ENCODE measurements at places on chromosomes 12 and 14.

DNA sequence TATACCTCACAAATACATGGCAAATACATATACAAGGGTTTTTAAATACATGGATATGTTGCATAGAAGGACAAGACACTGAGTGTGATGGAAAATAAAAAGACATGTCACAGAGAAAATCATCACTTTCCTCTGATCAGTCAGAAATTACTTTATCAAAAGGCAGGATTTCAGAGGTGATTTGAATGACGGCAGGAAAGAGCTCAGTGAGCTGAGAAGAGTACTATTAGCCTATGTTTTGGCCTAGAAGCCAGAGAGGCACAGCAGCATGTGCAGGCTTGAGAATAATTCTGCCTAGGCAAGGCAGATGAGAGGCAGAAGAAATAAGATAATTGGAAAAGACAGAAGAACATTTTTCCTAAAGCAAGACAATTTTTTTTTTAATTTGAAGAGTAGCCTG is 94.9 kb downstream of the BCAT1 start:
- no peak for DNase-seq

DNA sequence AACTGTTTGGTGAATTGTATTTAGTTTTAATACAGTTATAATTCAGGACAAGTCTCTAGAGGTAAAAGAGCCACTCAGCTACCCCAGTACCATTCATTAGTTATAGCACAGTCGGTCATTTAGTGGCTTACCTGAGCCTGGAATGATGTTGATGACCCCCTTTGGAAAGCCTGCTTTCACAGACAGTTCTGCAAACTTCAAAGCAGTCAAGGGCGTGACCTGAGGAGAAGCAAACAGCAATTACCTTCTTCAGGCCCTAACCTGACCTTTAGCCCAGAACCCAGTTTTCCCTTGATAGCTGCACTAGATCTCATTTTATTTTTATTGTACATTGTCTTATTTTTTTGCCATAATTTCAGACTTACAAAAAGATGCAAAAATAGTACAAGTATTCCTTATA is 43.8 kb downstream of the ALDH1L2 start:
- DNase-seq = no peak

- DNase-seq = peak; percentile 52
Observed at GRCh38 chr12:122980183-122981035, at the start of gene ARL6IP4. ARL6IP4 (plus strand) TSS chr12:122980681; CDS start chr12:122981140, 459 bp downstream.

DNA sequence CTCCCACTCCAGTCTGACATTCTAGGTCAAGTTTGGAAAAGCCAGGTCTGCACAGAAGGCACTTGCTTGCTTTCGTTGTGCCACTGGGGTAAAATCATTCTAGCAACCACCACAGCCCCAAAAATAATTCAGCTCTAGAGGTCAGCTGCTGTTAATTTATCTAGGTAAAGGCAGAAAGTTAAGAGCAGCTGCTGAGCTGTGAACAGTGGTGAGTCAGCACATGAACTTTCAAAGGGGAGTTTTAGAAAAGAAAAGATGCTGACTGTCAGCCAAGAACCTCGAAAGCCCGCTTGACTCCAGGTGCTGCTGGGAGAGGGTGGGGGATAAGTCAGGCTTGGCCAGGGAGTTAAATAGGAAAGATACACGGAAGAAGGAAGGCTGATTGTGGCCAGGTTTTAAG is 12.7 kb downstream of the CCDC197 start:
- DNase-seq = no peak

- no peak for DNase-seq
Observed at GRCh38 chr12:94743174-94743573, 92.8 kb upstream of the TMCC3 start.

- no peak for DNase-seq
Observed at GRCh38 chr12:69835081-69835480, 10.1 kb downstream of the MYRFL start.

GRCh38 chr14:101948666-101949216 is 15.6 kb upstream of the DYNC1H1 start:
- DNase-seq = no peak

DNA sequence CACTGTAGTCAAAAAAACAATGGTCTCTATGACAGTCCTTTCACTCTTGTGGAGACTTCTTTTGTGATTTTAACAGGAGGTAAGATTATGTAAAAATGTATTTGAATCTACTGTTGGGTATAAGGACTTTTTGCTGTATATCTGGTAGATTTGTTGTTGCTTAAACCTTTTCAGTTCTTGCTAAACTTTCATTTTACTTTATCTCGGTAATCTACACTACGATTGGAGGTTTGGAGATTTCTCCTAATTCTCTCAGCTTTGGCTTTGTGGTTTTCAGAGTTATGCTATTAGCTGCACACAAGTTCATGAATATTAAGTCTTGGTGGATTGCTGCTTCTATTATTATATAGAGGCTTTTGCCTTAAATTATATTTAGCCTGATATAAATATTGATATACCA is 116.6 kb upstream of the HIF1A start:
- no peak for DNase-seq

- DNase-seq = no peak
Observed at GRCh38 chr12:70839544-70839943, 81.0 kb downstream of the PTPRR start.

GRCh38 chr12:25436206-25437030 is 116.7 kb downstream of the LMNTD1 start:
- DNase-seq = no peak

DNA sequence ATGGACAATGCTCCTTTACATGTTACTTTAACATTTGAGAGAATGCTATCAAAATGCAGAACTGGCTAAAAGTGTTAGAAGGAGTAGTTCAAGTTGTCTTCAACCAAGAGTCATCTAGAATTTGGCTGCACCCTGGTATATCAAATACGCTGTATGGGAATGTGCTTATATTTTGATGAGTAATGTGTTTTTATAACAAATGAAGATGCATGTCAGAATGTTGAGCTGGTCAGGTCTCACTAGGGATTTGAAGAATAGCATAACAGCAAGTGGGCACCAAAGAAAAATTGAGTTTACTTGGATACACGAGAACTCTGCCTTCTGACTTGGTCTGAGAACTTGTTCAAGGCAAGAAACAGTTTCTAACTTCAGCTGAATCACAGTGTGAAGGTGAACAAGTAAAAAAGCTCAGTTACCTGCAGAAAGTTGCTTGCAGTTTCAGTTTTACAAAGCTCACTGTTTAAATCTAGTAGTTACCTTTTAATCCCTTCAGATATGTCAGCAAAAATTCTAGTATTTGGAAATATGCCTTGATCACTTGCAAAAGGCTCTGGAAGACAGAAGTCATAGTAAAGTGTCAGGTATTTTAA is 82.3 kb downstream of the PDE3A start:
- DNase-seq = no peak

DNA sequence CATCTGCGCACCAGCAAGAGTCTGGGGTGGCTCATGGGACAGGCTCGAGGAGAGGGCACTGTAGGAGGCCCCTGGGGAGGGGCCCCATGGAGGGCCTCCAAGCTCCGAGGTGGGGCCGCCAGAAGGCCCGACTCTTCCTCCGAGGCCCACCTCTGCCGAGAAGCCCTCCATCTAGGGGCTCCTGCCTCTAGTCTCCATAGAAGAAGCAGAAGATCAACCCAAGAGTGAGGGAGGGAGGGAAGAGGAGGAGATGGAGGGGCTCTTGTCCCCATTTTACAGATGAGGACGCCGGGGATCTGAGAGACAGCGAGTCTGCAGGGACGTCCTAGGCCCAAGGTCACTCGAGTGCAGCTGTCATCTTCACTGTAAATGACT is 41.2 kb downstream of the DIO3 start:
- DNase-seq = no peak

DNA sequence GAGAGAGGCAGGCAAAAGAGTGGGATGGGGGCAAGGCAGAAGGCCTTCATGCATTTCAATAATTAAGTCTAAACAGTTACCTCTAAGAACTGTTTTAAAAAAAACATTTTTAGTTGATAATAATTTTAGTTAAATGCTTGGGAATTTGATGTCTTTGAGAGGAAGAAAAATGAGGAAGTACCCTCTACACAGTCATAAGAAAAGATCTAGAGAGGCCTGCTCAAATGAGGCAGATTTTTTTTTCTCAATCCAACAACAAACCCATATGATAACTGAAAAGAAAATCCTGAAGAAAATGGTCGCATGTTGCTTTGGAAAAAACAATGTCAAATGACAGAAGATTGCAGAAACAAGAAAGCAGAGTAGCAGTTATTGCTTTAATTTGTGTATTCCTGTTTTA is 25.6 kb downstream of the SINHCAF start:
- DNase-seq = no peak

DNA sequence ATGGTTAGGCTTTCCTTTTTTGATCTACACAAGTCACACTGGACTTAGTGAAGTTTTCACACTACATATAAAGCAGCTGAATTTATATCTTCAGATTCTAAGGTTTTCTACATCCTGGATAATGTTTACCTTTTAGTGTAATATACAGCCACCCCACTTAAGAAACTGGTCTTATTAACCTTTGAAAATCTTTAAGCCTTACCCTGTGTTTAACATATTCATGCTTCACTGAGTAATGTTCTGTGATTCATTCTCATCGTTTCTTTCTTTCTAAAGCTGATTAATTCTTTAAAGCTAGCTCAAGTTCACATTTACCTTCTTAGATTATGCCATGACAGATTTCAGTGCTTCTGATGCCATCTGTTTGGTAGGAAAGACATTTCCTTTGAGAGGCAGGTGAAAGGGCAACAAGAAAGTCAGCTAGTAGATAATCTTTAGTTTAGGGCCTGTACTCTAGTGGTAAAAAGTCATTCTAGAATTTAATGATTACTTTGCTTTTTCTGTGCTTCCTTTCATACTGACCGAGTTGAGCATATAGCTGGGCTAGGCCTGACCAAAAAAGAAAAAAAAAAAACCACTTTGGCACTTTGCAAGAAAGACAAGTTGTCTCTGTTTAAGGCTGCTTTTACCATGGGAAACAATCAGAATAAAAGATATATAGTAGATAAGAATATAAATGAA is 690.9 kb upstream of the FBXO33 start:
- DNase-seq = no peak

GRCh38 chr12:82182601-82183190 is 175.5 kb downstream of the CCDC59 start:
- no peak for DNase-seq

GRCh38 chr12:84825149-84825548 is 87.5 kb downstream of the SLC6A15 start:
- no peak for DNase-seq

DNA sequence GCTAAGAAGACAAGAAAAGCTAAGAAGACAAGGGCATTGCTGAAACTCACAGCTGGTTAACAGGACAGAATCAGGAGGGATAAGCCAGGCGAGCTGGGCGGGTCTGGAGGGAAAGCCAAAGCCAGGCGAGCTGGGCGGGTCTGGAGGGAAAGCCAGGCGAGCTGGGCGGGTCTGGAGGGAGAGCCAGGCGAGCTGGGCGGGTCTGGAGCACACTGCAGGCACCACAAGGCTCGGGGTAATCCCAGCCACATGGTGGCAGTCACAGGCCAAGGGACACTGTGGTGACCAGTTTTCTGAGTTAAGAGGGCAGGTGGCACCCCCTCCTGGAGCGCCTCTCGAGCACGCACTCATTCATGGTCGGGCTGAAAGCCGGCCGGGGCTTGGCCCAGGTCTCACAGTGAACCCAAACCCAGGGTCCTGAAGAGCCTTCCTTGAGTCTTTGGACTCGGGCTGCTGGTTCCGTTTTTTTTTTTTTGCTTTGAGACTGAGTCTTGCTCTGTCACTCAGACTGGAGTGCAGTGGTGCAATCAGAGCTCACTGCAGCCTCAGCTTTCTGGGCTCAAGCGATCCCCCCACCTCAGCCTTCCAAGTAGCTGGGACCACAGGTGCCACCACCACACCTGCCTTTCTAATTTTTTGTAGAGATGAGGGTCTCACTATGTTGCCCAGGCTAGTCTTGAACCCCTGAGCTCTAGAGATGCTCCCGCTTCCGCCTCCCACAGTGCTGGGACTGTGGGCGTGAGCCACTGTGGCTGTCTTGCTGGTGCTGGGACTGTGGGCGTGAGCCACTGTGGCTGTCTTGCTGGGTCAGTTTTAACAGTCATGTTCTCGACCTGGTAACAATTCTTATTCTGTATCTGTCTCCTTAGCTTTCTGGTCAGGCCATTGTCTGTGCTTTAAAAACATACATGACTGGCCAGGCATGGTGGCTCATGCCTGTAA is 40.2 kb downstream of the HSP90AA1 start:
- no peak for DNase-seq

DNA sequence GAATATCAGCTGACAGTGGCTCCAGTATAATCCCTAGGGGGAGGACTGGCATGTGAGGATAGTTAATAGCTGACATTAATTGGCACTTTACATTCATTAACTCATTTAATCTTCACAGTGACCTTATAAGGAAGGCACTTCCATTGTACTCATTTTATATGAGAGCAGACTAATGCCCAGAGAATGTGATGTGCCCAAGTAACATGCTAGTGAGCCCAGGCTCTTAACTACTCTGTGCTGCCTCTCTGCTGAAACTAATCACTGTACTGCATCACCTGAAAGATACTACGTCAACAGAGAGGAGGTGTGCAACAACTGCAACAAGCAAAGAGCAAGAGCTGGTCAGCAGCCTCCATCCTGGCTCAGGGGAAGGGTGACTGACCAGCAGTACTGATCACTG is 40.1 kb downstream of the GALNT4 start:
- no peak for DNase-seq

DNA sequence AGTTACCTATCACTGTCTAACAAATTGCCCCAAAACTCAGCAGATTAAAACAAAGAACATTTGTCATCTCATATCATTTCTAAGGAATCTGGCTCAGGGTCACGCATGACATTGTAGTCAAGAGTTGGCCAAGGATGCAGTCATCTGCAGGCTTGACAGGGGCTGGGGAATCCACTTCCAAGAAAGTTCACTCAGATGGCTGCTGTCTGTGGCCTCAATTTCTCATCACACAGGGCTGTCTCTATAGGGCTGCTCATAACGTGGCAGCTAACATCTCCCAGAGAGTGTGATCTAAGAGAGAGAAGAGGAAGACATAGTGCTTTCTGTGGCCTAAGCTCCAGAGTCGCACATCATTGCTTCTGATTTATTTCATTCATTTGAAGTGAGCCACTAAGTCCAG is 17.0 kb upstream of the IL22 start:
- no peak for DNase-seq

DNA sequence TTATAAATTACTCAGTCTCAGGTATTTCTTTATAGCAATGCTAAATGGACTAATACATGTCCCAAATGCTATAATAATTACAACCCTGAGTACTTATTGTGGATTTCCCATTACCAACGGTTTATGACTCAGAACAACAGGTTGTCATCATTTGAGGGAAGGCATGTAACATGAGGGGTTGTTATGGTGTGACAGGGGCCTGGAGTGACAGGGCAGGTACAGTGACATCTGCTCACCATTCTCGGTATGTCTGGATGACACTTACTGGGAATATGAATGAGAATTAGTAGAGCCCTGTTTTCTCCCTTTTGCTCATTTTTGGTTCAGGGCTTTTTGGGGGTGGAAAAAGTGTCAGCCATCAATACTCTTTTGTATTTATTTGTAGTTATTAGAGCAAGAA is 36.2 kb upstream of the FERMT2 start:
- no peak for DNase-seq

All from activated effector memory CD4-positive, alpha-beta T cell treated with Interleukin-2 at 50 U/mL for 16 hours (primary cell).